ENCODE measurements at places on chromosomes 4 and X. TPM values are rescaled to one million over a fixed set of nuclear protein-coding genes. Genes with fewer than 3 reads are reported as not detected.

Gene LONRF3
- 5.6 TPM for total RNA-seq

Gene TEX11
- total RNA-seq = not detected

Gene MPC1L
- total RNA-seq = not detected

- no peak for DNase-seq
- peak within 1 kb of the TSS; percentile 82 for H3K27ac ChIP-seq
- H3K4me3 ChIP-seq = peak within 1 kb of the TSS; percentile 41
- peaks cover 8% of the 10 kb centered on the region for H3K4me1 ChIP-seq
Measured at GRCh38 chr4:22515888-22516541, at the start of gene ADGRA3. TSS of gene ADGRA3 (minus strand) at chr4:22516066. CDS start at chr4:22515784, 282 bp downstream.

GRCh38 chrX:153947009-153947769, 2.7 kb upstream of the RENBP start:
- peak; percentile 81 for DNase-seq
- H3K27me3 ChIP-seq = no peaks in the 10 kb centered on the region
- peaks cover 3% of the 10 kb centered on the region for H3K36me3 ChIP-seq
- H3K27ac ChIP-seq = no peak overlapping the region
- H3K4me1 ChIP-seq = no peaks in the 10 kb centered on the region

DNA sequence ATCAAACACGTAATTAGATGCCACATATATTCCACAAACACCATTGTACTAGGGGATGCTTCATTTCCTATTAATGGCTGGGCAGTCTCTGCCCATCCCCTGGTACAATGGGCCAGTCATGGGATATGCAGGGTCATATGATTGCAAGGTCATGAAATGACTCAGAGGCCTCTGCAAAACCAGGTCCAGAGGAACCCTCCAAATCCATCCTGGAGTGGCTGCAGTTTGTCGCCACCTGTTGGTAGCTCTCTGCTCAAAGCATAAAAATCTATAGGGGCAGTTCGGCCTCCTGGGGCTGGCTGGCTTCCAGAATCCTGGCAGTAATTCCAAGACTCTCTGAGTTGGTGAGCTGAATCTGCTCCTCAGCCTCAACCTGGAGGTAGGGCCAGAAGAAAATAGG, 22.9 kb upstream of the PUDP start:
- no peaks in the 10 kb centered on the region for H3K4me1 ChIP-seq
- no peaks in the 10 kb centered on the region for H3K27me3 ChIP-seq
- no peak overlapping the region for H3K27ac ChIP-seq
- H3K36me3 ChIP-seq = no peaks in the 10 kb centered on the region
- H3K4me3 ChIP-seq = no peak overlapping the region
- DNase-seq = no peak

DNA sequence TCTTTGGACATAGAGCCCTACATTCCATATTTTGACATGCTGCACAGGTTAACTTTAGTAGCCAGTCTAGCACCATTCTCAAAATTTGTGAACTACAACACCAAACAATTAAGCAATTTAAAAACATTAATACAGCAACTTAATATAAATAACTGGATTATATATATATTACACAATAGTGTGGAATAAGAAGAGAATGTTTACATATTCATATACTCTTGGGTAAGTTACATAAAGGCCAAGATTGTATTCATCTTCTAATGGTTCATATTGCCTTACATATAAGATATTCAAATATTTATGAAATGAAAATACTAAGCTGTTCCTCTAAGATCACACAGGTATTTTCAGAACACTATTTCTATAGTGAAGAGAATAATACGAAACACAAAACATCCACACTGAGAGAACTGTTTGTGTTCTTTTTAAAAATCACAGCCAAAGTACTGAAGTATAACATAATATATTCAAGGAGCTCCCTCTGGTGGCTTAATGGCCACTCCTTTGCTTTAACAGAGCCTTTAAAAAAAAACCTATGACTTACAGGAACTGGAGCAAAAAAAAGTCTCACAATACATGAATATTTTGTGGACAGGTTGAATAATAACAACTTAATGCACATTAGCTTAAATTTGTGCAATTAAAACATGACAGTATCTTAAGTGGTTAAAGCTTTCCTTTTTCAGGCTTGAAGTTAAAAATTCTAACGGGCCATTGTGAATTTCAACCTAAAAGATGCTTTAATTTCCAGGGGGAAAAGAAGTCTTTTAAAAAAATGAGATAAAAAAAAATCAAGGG, 46.2 kb downstream of the NEK1 start:
- H3K36me3 ChIP-seq = no peaks in the 10 kb centered on the region
- no peak overlapping the region for H3K27ac ChIP-seq
- H3K4me3 ChIP-seq = no peak overlapping the region
- no peak for DNase-seq
- H3K4me1 ChIP-seq = no peaks in the 10 kb centered on the region

DNA sequence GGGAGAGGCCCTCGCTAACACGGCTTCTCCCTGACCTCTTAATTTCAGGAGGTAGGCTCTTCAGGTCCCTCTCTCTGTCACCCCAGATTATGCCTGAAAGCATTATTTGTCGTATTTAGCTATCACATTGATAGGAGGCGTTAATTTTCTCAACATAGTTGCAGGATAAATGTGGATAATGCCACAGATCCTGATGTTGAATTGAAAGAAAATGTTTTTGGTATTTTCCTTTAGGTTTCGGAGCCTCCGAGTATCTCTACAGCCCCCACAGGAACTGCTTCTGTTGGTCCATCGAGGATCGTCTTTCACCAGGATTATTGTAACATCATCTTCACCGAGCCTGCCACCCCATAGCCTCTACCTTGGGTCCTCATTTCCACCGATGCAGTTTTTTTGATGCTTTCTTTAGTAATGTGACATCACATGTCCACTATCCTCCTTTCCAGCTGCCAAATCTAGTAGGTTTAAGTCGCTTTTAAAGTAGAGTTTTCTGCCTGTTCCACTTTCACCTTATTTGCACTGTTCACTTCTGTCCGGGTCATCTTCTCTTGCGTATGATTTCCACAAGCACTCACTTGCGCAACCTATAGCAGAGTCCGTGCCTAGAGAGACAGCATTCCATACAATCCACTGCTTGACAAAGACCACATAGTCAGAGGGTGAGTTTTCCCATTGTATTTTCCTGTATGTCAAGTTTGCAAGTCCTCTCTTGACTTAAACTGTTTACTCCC, 665 bp downstream of the TIGD2 start:
- no peaks in the 10 kb centered on the region for H3K36me3 ChIP-seq
- peak overlapping the region; percentile 85 for H3K27ac ChIP-seq
- H3K4me1 ChIP-seq = peaks cover 7% of the 10 kb centered on the region

All from Peyer's patch (tissue), 4 donors.